ENCODE measurements at places on chromosomes 12 and 14.

GRCh38 chr12:132837693-132838409 lies 9.2 kb upstream of the GOLGA3 start:
- no peak for DNase-seq

DNA sequence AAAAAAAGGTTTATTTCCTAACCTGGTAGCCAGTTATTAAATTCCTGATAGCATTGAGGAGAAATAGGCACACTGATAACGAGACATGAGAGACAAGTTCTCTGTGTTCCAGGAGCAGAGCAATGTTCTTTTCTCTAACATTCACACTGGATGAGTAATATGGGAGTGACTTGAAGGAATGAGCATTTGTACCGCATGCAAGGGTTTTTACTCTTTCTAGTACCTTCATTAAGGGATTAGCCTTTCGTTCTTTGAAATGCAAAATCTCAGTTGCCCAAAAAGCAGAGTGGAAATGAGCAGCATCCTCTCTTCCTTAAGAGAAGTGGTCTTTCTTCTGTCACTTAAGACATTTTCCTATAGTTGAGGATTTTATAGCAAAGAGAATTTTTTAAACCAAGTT lies 54.7 kb downstream of the FGD4 start:
- DNase-seq = no peak

- DNase-seq = no peak
Observed at GRCh38 chr12:16788506-16789203, 182.7 kb upstream of the LMO3 start.

DNA sequence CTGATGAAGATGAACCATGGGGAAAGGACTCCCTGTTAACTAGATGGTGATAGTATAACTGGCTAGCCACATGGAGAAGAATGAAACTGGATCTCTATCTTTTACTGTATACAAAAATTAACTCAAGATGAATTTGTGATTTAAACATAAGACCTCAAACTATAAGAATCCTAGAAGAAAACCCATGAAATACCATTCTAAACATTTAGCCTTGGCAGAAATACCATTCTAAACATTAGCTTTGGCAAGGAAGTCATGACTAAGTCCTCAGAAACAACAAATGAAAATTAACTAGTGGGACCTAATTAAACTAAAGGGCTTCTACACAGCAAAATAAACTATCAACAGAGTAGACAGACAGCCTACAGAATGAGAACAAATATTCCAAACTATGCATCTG lies 28.4 kb upstream of the NOVA1 start:
- DNase-seq = no peak

- DNase-seq = no peak
Observed at GRCh38 chr12:78880078-78880477, 15.5 kb downstream of the SYT1 start.

- DNase-seq = no peak
Observed at GRCh38 chr12:45938566-45938965, 51.8 kb downstream of the SCAF11 start.

- no peak for DNase-seq
Observed at GRCh38 chr14:50520947-50521815, 11.2 kb downstream of the MAP4K5 start.

- no peak for DNase-seq
Observed at GRCh38 chr12:107807471-107808150, 33.1 kb downstream of the ASCL4 start.

DNA sequence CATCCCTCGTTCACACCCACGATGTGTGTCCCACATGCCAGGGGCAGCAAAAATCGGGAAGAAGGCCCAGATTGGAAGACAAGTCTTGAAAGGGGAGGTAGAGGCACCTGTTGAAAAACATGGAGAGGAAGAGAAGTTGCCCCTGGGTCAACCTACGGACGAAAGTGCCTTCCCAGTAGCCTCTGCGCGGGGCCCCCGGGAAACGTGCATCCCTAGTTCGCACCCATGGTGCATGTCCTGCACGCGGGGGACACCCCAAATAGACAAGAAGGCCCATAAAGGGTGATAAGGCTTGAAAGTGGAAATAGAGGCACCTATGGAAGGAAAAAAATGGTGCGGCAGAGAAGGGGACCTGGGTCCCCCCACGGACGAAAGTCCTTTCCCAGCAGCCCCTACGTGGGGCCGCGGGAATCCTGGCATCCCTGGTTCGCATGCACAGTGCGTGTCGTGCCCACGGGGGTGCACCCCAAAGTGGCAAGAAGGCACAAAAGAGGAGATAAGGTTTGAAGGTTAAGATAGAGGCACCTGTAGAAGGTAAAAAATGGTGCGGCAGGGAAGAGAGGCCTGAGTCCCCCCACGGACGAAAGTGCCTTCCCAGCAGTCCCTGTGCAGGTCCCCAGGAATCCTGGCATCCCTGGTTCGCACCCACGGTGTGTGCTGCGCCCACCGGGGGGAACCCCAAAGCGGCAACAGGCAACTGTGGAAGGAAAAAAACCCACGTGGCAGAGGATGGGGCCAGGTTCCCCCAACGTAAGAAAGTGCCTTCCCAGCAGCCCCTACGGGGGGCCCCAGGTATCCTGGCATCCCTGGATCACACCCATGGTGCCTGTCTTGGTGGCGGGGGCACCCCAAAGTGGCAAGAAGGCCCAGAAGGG lies 278.3 kb downstream of the ALG10 start:
- no peak for DNase-seq

- DNase-seq = no peak
Observed at GRCh38 chr12:93846936-93847516, 169.9 kb downstream of the CRADD start.

DNA sequence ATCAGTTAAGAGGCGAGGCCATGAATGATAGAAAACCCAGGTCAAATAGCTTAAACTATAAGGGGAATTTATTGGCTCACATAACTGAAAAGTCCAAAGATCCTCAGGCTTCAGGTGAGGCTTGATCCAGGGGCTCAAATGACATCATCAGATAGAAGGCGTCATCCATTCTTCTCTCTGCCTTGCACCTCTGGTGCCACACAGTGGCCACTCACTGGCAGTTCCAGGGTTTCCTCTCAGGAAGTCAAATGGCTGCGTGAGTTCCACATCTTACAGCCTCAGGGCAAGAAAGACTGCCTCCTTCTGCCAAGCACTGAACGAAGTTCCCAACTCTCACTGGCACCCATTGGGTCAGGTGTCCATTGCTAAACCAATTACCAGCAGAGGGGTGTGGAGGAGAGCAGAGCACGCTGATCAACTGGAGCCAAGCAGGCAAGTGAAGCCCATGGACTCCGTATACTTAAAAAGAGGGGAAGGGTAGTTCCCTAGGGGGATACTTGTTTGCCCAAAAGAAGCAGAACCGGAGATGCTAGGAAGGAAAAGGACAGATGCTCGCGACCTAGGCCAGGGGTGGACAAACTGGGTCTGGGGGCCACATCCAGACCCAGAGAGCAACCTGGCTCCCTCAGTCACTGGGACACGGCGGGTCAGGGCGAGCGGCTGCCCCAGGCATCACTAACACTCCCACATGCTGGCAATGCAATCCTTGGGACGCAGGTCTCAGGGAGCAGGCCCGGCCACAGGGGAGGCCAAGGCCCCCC lies 69.3 kb downstream of the SERPINA3 start:
- DNase-seq = no peak

DNA sequence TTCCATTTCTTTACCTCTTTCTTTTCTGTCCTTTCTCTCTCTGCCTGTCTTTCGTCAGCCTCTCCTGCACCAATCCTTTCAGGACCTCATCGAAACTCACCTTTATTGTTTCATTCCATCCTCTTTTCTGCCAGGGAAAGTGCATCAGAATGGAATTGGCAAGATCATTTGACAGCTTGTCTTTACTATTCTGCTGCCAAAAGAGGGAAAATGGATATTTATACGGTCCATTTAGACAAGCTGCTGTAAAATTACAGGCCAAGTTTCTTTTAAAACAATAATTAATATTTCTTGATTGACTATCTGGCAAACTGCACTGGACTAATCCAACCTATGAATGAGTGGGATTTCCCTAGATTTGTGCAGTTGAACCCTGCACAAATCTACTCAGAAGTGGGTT lies 7.6 kb upstream of the SRGAP1 start:
- DNase-seq = no peak

DNA sequence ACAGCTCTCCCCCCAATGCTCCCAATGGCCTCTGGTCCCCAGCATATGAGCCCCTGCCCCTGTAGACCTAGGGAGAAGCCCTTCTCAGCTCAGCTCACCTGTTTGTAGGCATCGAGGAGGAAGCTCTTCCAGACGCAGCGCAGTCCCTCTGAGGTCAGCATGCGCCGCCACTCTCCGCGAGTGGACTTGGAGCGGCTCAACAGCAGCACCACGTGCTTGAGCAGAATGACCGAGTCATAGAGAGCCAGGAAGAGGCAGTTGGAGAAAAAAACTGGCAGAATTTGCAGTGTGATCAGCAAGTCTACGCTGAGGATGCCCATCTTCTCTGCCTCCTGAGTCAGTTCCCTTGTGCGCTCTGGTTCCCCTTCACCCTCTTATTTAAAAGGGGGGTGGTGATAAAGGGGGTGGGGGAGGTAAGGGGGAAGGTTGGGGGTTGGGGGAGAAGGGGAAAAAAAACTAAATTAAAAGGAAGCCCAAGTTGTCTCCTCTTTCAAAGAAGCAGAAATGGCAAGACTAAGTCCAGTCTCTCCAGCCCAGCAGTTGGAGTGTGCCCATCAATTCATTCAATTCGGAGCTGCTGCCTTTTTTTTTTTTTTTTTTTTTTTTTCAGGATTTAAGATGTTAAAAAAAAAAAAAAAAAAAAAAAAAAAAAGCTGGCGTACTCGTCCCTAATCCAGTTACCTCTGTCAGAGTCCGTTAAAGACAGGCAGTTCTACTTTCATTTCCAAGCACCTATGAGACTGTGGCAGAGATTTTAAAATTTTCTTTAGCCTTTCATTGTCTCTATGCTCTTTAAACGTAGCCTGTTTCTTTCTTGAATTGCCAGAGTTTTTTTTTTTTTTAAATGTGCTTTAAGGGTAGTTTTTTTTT lies at the start of gene DIO2:
Gene DIO2, minus strand, starts transcription at position 352 of the 870 bp plus-strand sequence. Its CDS starts 32 bp downstream, at position 320.
- DNase-seq = no peak

GRCh38 chr14:101361451-101362433 lies 199.6 kb upstream of the DIO3 start:
- no peak for DNase-seq

- DNase-seq = no peak
Observed at GRCh38 chr12:37547611-37548010, 769.0 kb upstream of the ALG10B start.

- no peak for DNase-seq
Observed at GRCh38 chr14:64502887-64503433, 678 bp downstream of the ZBTB25 start.

GRCh38 chr12:124923905-124924734 lies 9.7 kb upstream of the UBC start:
- DNase-seq = no peak

DNA sequence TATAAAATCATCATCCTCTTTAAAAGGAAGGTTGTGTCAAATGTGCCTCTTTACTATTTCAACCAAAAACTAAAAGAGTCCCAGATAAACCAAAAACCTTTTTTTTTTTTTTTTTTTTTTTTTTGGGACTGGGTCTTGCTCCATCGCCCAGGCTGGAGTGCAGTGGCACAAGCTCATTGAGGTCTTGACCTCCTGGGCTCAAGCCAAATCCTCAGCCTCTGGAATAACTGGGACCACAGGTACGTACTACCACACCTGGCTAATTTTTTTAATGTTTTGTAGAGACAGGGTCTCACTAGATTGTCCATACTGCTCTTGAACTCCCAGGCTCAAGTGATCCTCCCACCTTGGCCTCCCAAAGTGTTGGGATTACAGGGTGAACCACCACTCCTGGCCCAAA lies 16.4 kb upstream of the SELPLG start:
- DNase-seq = no peak

Data from cortex of kidney (tissue), 1 donor.